ENCODE measurements at places on chromosomes 16 and 17. TPM values are rescaled to one million over a fixed set of nuclear protein-coding genes. Genes with fewer than 3 reads are reported as not detected.

The KRTAP16-1 gene
- not detected for polyA plus RNA-seq

The HASPIN gene
- 9.4 TPM for polyA plus RNA-seq

The HBA2 gene
- polyA plus RNA-seq = 3,429 TPM

The CLEC3A gene
- not detected for polyA plus RNA-seq

The SPNS2 gene
- 7.1 TPM for polyA plus RNA-seq

The CA4 gene
- 7.1 TPM for polyA plus RNA-seq

The TAOK1 gene
- 32.3 TPM for polyA plus RNA-seq

The CDRT15 gene
- polyA plus RNA-seq = 1.4 TPM

The PLA2G10 gene
- 0.47 TPM for polyA plus RNA-seq

The SLC16A11 gene
- 0.33 TPM for polyA plus RNA-seq

The GLTPD2 gene
- polyA plus RNA-seq = 0.95 TPM

The TXNDC17 gene
- polyA plus RNA-seq = 52.7 TPM

The CHAD gene
- 4.0 TPM for polyA plus RNA-seq

The SYNGR3 gene
- 1.4 TPM for polyA plus RNA-seq

The TUBG1 gene
- 33.7 TPM for polyA plus RNA-seq

DNA sequence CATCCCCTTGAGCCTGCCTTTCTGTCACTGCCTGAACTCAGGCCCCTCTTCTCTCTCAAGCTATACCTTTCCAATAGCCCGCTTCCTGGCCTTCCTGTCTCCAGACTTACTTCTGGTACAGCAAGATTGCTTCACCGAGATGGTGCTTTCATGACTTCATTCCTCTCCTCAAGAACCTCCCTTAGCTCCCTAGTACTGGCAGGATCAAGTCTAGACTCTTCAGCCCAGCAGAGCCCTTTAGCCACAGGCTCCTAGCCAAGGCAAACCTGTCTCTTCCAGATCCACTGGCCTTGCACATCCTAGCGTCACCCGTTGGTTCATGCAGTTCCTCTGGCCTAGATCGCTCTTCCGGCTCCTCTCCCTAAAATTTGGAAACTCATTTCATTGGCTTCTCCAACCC, 6.4 kb upstream of the ATP2A3 start:
- DNase-seq = no peak

- DNase-seq = no peak
Measured at GRCh38 chr17:29368926-29369325, 21.2 kb upstream of the TAOK1 start.

DNA sequence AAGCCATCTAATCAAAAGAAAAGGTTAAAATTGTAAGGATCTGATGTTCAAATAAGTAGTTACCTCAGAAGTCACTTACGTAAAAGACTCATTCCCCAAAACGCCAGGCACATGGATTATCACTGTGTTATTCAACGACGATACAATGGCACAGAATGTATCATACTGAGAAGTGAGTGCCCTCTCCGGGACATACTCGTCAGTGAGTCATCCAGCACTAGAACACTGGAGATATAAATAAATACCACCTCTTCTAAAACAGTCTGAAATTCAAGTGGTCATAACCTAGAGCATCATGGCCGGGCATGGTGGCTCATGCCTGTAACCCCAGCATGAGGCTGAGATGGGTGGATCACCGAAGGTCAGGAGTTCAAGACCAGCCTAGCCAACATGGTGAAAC, 24.9 kb downstream of the USP31 start:
- DNase-seq = no peak

DNA sequence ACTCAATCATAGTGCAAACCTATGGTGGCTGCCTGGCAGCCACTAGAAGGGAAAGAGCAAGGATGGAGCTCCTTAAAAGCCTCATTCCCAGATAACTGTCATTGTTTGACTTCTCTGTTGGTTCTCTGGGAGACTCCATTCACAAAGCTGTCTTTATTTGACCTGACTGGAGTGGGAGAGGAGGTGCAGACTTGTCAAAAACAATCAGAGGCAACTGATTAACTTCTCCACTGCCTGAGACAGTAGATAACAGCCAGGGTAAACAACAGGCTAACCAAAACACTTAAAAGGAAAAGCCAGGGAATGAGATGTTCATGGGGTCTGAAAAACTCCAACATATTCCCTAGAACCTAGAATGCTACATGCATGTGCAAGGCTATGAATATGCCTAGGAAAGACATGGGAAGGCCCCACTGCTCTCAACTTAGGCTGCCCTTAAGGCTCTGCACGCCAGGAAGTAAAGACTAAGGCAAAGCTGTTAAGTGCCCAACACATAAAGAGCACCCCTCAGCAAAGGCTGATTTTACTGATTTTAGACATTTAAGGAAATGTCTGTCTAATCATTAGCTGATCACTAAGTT, 82.0 kb downstream of the TTC19 start:
- no peak for DNase-seq

DNA sequence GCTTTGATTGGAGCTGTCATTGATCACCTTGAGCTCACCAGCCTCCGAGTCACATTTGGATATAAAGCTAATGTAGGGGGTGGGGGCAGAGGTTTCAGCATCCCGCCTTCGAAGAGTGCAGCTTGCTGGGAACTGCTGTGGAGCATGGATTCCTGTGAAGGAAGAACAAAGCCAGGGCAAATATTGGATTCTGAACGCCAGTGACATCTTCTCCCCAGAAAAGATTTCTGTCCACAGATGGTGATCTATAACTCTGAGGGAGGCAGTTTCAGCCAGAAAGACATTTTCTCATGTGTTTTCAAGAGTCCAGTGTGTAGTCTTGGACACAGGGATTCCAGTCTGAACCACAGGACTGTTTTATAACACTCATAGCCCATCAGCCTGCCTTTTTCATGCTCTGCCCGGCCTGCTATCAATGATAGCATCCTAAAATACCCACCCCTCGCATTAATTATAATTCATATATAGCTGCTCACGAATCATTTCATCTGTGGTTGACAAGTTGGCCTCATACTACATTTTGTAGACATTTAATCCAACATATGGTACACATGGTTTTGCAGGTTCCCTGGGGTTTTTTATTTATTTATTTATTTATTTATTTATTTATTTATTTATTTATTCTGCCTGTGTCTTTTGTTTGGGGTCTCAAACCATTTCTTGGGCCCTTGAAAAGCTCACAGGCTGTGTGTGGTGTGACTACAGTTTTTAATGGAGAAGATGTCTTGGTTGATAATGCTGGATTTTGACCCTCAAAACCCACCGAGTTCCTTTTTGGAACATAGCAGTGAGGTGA, 47.1 kb upstream of the SALL1 start:
- no peak for DNase-seq

- DNase-seq = no peak
Measured at GRCh38 chr16:49484936-49485335, 111.3 kb downstream of the C16orf78 start.

GRCh38 chr16:27390151-27390550, 11.8 kb upstream of the IL21R start:
- no peak for DNase-seq

- DNase-seq = no peak
Measured at GRCh38 chr16:16052916-16053315, 103.5 kb downstream of the ABCC1 start.

GRCh38 chr17:35089586-35090296, 26.2 kb upstream of the RFFL start:
- no peak for DNase-seq

- DNase-seq = no peak
Measured at GRCh38 chr17:44911133-44912001, 3.9 kb downstream of the GFAP start.

DNA sequence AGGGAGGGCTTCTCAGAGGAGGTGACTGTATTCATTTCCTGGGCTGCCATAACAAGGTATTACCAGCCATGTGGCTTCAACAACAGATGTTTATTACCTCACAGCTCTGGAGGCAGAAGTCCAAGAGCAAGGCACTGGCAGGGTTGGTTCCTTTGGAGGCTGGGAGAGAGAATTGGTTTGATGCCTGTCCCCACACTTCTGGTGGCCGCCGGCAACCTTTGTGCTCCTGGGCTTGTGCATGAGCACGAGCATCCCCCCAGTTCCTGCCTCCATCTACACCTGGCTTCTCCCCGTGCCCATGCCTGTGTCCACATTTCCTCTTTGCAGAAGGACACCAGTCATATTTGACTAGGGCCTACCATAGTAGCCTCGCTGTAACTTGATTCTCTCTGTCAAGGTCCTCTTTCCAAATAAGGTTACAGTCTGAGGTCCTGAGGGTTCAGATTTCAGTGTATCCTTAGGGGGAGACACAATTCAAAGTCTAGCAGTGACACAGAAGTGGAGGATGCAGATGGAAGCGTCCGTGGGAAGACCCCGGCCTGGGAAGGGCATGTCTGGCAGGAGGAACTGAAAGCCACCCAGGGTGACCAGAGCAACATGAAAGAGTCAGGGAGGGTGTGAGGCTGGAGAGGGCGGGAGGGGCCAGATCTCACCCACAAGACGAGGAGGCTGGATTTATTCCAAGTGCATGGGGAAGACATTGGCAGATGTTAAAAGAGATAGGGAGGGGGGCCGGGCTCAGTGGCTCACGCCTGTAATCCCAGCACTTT, 188.2 kb upstream of the HSBP1 start:
- no peak for DNase-seq

GRCh38 chr16:23293016-23293415, 9.1 kb upstream of the SCNN1B start:
- DNase-seq = no peak

- no peak for DNase-seq
Measured at GRCh38 chr16:49782405-49782804, 73.5 kb downstream of the ZNF423 start.

DNA sequence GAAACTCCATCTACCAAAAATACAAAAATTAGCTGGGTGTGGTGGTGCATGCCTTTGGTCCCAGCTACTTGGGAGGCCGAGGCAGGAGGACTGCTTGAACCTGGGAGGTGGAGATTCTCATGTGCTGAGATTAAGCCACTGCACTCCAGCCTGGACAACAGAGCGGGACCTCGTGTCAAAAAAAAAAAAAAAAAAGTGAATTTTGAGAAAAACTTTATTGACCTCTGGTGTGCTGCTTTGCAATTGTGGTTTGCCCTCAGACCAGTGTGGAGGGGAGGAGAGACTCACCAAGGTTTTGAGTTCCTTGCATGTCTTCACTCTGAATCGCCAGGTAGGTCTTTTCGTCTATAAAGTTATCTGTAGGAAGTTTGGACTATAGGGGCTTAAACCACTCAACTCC, 145.2 kb downstream of the CPPED1 start:
- DNase-seq = no peak

GRCh38 chr17:39364236-39365025, 37.0 kb downstream of the FBXL20 start:
- DNase-seq = no peak

DNA sequence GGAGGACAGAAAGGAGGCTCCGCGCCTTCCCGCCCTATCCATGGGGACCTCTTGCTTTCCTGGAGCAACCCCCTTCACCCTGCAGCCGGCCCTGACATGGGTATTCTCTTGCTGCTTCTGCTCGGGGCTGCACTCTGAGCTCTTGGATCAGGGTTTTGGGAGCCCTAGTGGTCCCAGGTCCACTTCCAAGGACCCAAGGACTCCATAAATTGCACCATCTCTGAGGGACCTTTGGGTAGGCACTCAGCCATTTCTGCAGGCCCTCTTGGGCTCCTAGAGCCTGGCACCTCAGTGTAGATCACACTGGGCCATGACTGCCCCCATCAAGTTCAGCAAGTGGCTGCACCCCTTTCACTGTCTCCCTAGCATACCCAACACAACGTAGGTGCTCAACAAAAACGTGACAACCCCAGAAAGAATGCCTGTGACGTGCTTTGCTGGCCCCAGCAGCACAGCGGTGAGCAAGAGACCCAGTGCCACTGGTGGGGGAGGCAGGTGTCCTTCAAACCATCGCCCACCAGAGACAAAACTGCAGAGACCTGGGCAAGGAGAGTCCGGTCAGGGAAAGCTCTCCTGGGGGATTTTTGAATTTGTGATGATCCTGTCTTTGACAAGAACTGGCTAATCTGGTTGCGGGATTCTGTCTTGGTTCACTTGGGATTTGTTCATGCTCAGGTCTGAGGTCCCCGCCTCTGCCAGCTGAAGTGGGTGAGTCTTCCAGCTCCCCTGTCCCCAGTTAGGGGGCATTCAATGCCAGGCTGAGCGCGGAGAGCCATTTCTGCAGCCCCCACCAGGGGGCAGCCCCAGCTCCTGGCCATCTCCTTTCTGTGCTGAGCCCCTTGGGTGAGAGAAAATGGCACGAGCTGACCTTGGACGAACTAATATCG, 2.5 kb upstream of the RAB11FIP4 start:
- no peak for DNase-seq

- no peak for DNase-seq
Measured at GRCh38 chr16:2092866-2093265, 42.8 kb downstream of the PKD1 start.

GRCh38 chr17:7548585-7549400, at the start of gene TNFSF12:
Gene TNFSF12 (plus strand): TSS chr17:7549058. CDS start chr17:7549154, 96 bp downstream.
- DNase-seq = no peak
